CD4-positive, alpha-beta memory T cell (primary cell): ENCODE measurements at places on chromosomes 4 and X. TPM values are rescaled to one million over a fixed set of nuclear protein-coding genes. Genes with fewer than 3 reads are reported as not detected.

MAGEA8 gene
- not detected for total RNA-seq

OPHN1 gene
- total RNA-seq, result 0.44 TPM

VSIG1 gene
- total RNA-seq, result 46.2 TPM

USP27X gene
- total RNA-seq, result 7.3 TPM

DDIT4L gene
- not detected for total RNA-seq

DMRTC1 gene
- 0.36 TPM for total RNA-seq

GPRASP1 gene
- total RNA-seq, result 51.4 TPM

PROM1 gene
- not detected for total RNA-seq

TCEAL2 gene
- 1.9 TPM for total RNA-seq

DAPP1 gene
- 21.3 TPM for total RNA-seq

SYNPO2 gene
- total RNA-seq, result 1.3 TPM
